ENCODE measurements at places on chromosomes 3 and 15.

DNA sequence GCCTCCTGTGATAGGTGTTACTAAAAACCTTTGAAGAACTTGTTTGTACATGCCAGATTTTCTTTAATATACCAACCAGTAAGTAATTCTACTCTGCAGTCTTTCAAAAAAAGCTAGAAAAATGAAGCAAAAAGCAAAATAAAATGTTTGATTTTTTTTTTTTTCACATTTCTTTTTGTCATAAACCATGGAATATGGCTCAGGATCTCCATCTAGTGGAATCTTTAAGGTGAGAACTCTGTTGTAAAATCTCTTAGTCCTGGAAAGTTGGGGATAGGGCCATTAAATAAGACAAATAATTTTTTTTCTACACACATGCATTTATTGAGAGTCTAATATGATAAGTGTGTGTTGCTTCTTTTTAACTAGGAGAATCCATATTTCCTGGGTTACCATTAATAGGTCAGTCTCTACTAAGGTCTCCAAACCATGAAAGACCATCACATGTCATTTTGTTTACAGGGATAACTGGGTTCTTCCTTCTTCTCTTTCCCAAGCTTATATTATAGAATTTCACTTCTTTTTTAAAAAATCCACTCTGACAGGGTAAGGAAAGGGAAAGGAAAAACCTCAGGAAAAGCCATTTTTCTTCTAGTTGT, 84.6 kb downstream of the SLC9A9 start:
- no peak overlapping the region for H3K27ac ChIP-seq
- peak; percentile 50 for DNase-seq
- no peak overlapping the region for H3K4me3 ChIP-seq
- H3K4me1 ChIP-seq, result no peaks in the 10 kb centered on the region
- H3K36me3 ChIP-seq, result no peaks in the 10 kb centered on the region
- H3K27me3 ChIP-seq, result no peaks in the 10 kb centered on the region

DNA sequence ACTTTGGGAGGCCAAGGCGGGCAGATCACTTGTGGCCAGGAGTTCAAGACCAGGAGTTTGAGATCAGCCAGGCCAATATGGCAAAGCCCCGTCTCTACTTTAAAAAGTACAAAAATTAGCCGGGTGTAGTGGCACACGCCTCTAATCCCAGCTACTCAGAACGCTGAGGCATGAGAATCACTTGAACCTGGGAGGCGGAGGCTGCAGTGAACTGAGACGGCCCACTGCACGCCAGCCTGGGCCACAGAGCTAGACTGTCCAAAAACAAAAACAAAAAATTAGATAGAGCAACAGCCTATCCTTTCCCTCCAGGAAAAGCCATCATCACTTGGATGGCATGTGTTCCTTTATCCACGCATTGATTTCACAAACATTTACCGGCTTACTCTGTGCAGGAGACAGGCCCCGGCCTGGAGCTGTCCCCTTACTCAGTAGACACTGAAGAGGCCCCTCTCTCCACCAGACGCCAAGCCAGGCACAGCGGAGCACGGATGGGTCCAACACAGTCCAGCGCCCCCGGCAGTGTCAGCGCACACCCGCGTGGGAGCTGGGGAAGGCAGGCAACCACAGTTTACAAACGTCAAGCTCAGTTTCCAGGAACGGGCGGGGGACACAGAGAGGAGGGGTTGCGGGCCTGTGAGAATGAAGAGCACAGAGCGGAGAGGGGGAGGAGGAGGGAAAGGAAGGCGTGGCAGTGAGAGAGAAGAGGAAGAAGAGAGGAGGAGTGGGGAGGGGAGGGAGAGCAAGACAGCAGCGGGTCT, 3.1 kb downstream of the GP5 start:
- H3K27ac ChIP-seq, result no peak overlapping the region
- H3K4me3 ChIP-seq, result no peak overlapping the region

- H3K27ac ChIP-seq, result peak overlapping the region; percentile 93
- H3K4me1 ChIP-seq, result peaks cover 16% of the 10 kb centered on the region
- H3K4me3 ChIP-seq, result no peak overlapping the region
- no peaks in the 10 kb centered on the region for H3K36me3 ChIP-seq
- no peaks in the 10 kb centered on the region for H3K27me3 ChIP-seq
Observed at GRCh38 chr3:57951066-57951882, 56.9 kb upstream of the FLNB start.

- no peaks in the 10 kb centered on the region for H3K27me3 ChIP-seq
- H3K4me1 ChIP-seq, result peaks cover 8% of the 10 kb centered on the region
- H3K4me3 ChIP-seq, result no peak overlapping the region
- no peak for DNase-seq
- no peak overlapping the region for H3K27ac ChIP-seq
Observed at GRCh38 chr3:195438371-195438770, 4.4 kb downstream of the ACAP2 start.

DNA sequence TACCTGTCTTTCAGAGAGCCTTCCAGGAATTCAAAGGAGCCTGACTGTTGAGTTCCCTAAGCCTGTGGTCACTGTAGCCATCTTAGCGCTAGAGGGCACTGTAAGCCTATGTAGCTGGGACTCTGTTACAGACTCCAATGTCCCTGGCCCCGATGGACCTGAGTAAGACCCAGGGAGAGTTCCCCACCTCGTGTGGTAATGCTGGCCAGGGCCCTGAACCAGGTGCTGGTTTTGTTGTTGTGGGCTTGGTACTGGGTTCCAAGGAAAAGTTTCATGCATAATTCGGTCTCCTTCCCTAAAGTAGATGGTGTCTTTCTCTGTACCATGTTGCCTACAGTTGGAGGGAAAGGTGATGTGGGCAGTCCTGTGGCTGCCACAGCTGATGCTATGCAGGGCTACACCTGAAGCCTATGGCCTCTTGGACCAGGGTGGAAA, 32.4 kb downstream of the CDAN1 start:
- no peak overlapping the region for H3K4me3 ChIP-seq
- no peaks in the 10 kb centered on the region for H3K4me1 ChIP-seq
- no peaks in the 10 kb centered on the region for H3K36me3 ChIP-seq
- no peaks in the 10 kb centered on the region for H3K27me3 ChIP-seq
- peak; percentile 86 for DNase-seq
- H3K27ac ChIP-seq, result no peak overlapping the region

GRCh38 chr15:52714968-52715367, 35.8 kb upstream of the ATOSA start:
- no peak overlapping the region for H3K4me3 ChIP-seq
- DNase-seq, result no peak

DNA sequence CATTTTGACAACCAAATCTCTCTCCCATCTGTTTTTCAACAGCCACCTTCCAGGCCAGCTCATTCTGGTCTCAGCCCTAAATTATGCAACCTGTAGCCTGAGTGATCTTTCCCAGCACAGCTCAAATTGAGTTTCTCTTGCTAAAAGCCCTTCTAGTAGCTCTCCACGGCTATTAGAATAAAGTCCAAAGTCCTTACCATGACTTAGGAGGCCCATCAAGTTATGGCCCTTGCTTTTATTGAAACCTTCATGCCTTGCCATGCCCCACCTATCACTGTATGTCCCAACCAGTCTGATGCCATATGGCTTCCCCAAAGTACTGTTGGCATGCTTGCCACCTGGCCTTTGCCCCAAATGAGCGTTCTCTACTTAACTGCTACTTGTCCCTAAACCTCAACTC, 303.5 kb upstream of the GADL1 start:
- H3K4me1 ChIP-seq, result peaks cover 10% of the 10 kb centered on the region
- DNase-seq, result no peak
- H3K4me3 ChIP-seq, result no peak overlapping the region
- no peaks in the 10 kb centered on the region for H3K36me3 ChIP-seq
- H3K27me3 ChIP-seq, result no peaks in the 10 kb centered on the region

DNA sequence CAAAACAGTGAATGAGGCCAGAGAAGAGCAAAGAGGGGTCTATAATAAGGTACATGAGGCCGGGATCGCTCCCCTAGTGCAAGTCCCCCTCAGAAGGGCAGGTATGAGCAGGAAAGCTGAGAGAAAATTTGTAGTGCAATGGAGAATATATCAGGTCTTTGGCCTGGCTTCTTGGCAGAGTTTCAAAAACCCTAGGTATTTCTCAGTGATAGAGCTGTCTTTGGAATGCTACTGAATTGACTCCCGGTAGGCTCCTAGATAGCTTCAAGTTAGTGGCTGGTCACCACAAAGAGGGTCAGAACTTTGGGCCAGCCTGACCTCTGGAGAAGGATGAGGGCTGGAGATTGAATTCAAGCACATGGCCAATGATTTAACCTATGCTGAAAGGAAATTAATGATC, 30.6 kb upstream of the OXTR start:
- H3K4me3 ChIP-seq, result no peak overlapping the region
- no peaks in the 10 kb centered on the region for H3K4me1 ChIP-seq
- DNase-seq, result no peak
- H3K27ac ChIP-seq, result no peak overlapping the region
- H3K36me3 ChIP-seq, result no peaks in the 10 kb centered on the region

DNA sequence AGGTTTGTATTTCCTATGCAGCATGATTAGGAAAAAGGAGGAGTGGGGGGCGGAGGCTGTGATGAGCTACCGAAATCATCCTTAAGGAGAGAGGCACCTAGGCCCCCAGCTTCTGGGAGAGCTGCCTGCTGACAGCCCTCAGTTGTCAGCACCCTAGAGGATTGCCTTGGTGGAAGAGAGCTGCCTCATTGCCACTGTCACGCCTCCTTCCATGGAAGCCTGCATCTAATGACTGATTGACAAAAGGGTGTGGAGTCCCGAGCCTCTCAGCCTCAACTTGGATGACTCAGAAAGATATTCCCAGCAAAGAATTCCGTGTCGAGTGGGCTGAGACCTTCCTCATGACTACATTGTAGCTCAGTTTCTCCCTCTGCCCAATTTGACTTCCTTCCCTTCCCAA, 320.4 kb upstream of the PROK2 start:
- peaks cover 17% of the 10 kb centered on the region for H3K27me3 ChIP-seq
- no peaks in the 10 kb centered on the region for H3K36me3 ChIP-seq
- no peak overlapping the region for H3K27ac ChIP-seq
- H3K4me1 ChIP-seq, result peaks cover 4% of the 10 kb centered on the region
- no peak overlapping the region for H3K4me3 ChIP-seq
- no peak for DNase-seq

DNA sequence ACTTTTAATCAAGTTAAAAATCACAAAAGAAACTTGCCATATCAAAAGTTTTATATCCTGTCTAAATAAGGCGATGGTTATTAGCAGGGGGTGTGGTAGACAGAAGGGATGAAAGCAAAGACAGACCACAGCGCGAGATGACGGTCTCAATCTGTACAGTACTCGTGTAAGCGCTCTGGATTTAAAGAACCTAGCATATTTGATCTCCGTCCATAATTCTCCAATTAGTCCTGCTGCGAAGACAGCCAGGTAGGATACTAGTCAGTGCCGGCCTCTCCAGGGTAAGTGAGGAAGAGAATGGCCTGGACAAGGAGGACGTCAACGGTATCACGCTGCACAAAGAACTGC, 701 bp downstream of the SGO1 start:
- H3K4me3 ChIP-seq, result peak overlapping the region; percentile 83
- H3K4me1 ChIP-seq, result peaks cover 20% of the 10 kb centered on the region
- H3K27me3 ChIP-seq, result no peaks in the 10 kb centered on the region
- DNase-seq, result peak; percentile 16
- H3K36me3 ChIP-seq, result no peaks in the 10 kb centered on the region

DNA sequence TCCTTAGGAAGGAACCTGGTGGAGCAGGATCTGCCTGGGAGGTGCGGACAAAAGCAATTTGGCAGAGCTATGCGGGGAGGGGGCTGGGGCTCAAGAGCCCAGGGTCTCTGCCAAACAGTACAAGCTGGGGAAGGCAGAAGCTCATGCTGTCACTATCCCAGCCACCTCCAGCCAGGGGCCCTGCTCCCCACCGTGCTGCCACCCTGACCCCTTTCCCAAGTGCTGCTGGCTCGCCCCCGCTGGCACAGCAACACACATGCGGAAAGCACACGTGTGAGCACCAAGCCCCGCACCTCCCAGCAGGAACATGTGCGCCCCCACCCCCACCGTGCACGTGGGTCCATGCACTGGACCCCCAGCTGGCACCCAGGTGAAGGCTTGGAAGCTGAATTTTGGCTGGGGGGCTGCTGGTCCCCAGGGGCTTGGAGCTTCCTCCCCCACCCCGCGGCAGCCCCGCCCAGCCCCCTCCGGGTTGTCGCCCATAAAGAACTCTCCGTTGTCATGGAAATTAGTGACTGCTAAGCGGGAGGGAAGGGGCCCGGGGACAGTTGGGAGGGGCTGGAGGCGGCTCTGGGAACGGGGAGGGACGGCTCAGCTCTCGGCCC, 742 bp downstream of the CAMKV start:
- no peaks in the 10 kb centered on the region for H3K36me3 ChIP-seq
- H3K4me3 ChIP-seq, result peak overlapping the region; percentile 20
- peaks cover 9% of the 10 kb centered on the region for H3K4me1 ChIP-seq
- H3K27me3 ChIP-seq, result peaks cover 43% of the 10 kb centered on the region
- DNase-seq, result no peak
- no peak overlapping the region for H3K27ac ChIP-seq

DNA sequence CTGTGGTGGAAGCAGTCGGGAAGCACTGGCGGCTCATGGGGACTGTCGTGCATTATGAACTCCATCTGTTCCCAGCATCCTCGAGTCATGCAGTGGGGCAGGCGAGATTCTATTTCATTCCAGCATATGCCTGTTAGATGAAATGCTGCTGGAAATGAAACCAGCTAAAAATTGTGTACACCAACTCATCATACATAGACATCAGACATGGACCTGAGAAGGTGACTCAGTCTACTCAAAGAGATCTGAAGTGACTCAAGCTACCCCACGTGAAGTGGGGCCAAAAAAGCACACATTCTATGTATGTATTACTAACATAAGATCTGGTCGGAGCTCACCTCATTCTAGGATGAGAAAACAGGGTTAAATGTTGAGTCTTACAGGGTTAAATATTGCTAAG, 47.5 kb upstream of the FAM98B start:
- DNase-seq, result no peak
- H3K4me1 ChIP-seq, result no peaks in the 10 kb centered on the region
- H3K27ac ChIP-seq, result no peak overlapping the region
- H3K27me3 ChIP-seq, result no peaks in the 10 kb centered on the region
- no peak overlapping the region for H3K4me3 ChIP-seq

- no peaks in the 10 kb centered on the region for H3K4me1 ChIP-seq
- H3K27ac ChIP-seq, result no peak overlapping the region
- no peaks in the 10 kb centered on the region for H3K27me3 ChIP-seq
- DNase-seq, result no peak
- H3K4me3 ChIP-seq, result no peak overlapping the region
Observed at GRCh38 chr3:8279476-8279875, 222.1 kb upstream of the LMCD1 start.

GRCh38 chr3:125141596-125142419, 70.7 kb downstream of the SLC12A8 start:
- peak; percentile 33 for DNase-seq
- no peak overlapping the region for H3K27ac ChIP-seq
- H3K4me1 ChIP-seq, result peaks cover 19% of the 10 kb centered on the region
- H3K27me3 ChIP-seq, result no peaks in the 10 kb centered on the region
- no peaks in the 10 kb centered on the region for H3K36me3 ChIP-seq
- peak overlapping the region; percentile 5 for H3K4me3 ChIP-seq

GRCh38 chr3:146529021-146529420, 15.4 kb downstream of the PLSCR1 start:
- DNase-seq, result no peak
- peaks cover 5% of the 10 kb centered on the region for H3K4me1 ChIP-seq
- no peak overlapping the region for H3K4me3 ChIP-seq

All from cardiac muscle cell (in vitro differentiated cells and primary cell).